ENCODE measurements at places on chromosomes 5 and 9.

DNA sequence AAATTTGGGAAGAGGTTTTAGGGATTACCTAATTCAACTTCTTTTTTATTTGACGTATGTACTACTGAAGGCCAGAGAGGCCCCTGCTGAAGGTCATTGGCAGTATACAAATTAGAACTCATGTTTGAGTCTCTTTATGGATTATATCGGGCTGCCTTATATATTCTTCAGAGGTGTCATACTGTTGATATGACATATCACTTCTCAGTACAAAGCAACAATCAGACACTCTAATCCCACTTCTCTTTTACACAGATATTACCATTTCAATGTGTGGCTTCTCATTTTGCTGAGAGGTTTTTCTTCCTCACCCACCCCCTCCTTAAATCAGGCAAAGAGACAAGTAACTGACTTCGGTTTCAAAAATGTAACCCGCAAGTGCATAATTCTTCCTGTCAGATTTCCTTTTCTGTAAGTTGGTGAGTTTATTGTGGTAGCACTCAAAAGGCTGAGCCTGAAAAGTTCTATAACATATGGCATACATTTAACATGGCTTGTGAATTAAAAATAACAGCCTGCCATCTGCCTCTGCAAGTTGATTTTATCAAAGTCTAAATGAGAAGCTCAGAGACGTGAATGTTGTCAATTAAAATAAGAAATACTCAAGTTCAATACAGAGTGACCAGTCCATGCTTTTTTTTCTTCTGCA, 163.6 kb upstream of the RORB start:
- DNase-seq, result no peak

DNA sequence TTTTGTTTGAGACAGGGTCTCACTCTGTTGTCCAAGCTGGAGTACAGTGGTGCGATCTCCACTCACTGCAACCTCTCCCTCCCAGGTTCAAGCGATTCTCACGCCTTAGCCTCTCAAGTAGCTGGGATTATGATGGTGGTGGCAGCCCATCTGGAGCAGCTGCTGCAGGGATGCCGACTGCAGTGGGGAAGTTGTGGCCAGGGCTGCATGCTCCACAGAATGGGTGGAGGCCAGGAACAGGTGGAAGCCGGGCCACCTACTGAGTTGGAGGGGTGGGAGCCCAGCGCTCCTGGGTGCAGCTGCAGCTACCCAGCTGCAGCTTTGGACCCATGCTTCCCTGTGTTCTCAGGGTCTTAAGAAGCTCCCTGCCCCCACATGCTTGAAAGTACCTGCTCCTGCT, 99.7 kb downstream of the SCAI start:
- no peak for DNase-seq

- DNase-seq, result no peak
These were observed 62.8 kb downstream of the SV2C start for GRCh38 chr5:76145945-76146344.

GRCh38 chr5:39376293-39376714, 12.0 kb upstream of the C9 start:
- DNase-seq, result peak; percentile 33

DNA sequence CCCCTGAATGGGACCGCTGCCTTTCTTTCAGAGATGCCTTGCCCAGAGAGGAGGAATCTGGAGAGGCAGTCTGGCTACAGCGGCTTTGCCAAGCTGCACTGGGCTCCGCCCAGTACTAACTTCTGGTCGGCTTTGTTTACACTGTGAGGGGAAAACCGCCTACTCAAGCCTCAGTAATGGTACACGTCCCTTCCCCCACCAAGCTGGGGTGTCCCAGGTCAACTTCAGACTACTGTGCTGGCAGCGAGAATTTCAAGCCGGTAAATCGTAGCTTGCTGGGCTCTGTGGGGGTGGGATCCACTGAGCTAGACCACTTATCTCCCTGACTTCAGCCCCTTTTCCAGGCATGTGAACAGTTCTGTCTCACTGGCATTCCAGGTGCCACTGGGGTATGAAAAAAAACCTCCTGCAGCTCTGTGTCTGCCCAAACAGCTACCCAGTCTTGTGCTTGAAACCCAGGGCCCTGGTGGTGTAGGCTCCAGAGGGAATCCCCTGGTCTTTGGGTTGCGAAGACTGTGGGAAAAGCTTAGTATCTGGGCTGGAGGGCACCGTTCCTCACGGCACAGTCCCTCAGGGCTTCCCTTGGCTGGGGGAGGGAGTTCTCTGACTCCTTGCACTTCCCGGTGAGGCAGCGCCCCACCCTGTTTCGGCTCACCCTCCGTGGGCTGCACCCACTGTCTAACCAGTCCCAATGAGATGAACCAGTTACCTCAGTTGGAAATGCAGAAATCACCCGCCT, 171.2 kb downstream of the CWC27 start:
- DNase-seq, result no peak

GRCh38 chr5:146986469-146986868, 107.9 kb upstream of the PPP2R2B start:
- no peak for DNase-seq

- DNase-seq, result no peak
These were observed 791.2 kb downstream of the MAT2B start for GRCh38 chr5:164296603-164297080.

DNA sequence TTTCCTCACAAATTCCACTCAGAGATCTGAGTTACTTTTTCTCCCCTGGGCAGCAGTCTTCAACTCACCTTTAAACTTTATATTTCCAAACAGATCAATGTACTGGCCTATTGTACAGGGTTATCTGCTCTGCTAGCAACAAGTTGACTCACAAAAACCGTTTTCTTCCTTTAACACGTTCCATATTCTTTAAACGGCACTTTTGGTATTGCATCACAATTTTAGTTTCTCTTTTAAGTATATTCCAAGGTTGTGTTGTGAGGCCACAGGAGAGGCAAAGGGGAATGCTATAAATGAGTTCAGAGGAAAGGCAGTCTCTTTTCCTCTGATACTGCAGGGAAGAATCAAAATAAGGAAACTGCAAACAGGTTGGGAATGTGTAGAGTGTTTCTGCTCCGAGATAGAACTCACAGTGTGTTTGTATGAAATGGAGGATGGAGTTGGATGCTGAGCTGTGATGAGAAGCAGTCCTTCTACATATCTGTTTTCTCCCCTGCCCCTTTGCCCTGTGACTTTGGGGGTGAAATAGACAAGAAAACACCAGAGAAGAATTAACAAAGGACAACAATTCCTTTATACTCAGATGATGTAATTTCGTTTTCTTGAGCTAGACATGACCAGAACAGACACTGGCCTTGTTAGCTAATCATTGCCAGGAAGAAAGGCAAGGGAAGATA, 9.9 kb upstream of the ALDOB start:
- DNase-seq, result no peak

DNA sequence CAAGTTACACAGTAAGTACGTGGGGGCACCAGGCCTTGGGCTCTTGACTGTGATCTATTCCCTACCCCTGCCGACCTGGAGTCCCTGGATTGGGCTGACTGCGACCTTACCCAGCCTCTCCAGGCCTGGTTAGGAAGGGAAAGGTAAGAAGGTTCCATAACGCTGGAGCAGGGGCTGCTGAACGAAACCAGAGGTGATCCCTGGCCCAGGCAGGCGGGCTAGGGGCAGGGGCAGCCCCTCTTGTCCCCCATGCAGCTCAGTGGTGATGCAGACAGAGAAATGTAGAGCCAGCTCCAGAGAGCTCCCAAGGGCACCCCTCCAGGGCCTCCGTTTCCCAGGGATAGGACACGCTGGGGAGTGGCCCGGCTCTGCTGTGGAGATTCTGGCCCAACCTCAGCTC, 14.1 kb downstream of the PRRX2 start:
- no peak for DNase-seq

DNA sequence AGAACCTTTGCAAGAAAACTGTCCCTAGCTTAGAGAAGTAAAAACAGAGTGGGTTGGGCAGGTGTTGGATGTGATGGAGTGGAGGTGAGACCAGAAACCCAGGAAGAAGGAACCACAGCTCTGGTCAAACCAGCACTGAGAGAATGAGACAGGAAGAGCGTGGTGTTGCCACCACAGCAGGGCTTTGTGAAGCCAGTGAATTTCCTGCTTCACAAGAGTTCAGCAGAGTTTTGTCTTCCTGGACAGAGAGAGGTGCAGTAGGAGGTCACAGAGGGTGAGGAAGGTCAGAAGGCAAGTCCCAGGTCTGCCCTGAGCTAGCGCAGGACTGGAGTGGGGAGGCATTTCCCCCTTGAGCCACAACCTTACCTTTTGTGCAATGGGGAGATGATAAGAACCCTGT, 2306.2 kb upstream of the ACO1 start:
- no peak for DNase-seq

Measured in NCI-H1048 (cell line).